ENCODE measurements at places on chromosomes 6 and 20.
A peak's percentile ranks its signal among the peaks of the same experiment; 100 is the strongest.

GRCh38 chr6:47413752-47414422 is 63.7 kb upstream of the CD2AP start:
- DNase-seq, result peak; percentile 13

DNA sequence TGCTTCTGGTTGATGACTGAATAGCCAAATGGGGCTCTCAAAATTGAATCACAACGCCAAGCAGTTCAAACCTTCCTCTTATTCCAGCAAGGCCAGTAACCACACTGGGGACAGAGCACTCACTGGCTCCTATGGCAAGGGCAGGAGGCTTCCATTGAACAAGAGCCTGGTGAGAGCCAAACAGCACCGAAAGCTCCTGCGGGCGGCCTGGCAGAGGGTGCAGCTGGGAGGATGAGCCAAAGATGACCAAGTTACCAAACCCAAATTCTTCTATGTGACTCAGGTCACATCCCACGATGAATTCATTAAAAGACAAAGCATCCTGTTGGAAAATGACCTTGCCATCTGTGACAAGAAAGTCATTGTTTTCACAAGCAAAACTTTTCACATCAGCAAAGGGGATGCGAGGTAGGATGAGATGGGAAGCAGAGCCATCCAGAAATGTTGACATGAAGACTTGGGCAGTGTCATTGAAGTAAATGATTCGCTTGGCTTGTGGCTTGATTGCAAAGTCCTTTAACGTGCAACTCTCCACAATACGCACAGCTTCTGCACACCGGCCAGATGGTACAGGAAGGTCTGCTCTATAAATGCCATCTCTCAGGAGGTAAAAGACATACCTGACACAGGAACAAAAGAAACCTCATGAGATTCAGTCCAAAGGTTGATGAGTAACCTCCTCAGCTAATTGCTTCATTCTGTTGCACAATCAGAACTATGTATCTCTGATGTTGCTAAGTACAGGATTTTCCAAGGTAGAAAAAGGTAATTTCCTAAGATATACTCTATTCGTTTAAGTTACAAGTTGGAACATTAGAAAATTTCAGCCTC is 36.3 kb downstream of the ROS1 start:
- DNase-seq, result no peak

DNA sequence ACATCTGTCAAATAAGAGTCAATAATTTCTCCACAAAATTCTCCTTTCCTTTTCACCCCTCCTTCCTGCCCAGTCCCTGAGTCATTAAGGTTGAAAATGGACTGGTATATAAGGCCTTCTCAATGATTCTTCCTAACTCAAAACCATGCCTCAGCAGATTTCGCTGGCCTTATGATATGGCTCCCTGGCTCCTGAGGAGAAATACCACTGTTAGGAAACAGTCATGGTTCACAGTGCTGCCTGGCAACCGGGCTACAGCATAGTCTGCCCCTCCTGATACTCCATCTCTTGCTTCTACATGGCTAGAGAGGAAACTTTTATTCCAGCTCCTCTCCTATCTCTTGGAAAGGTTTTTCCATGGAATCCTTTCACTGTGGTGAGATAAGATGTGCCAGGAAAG is 4.7 kb downstream of the UBE2J1 start:
- no peak for DNase-seq

- no peak for DNase-seq
Measured at GRCh38 chr6:167794161-167795157, 32.3 kb upstream of the AFDN start.

GRCh38 chr6:118306392-118307238 is 241.5 kb upstream of the PLN start:
- no peak for DNase-seq

- no peak for DNase-seq
Measured at GRCh38 chr6:69390125-69390524, 406.7 kb downstream of the LMBRD1 start.

- no peak for DNase-seq
Measured at GRCh38 chr6:100876251-100876650, 4.9 kb downstream of the ASCC3 start.

DNA sequence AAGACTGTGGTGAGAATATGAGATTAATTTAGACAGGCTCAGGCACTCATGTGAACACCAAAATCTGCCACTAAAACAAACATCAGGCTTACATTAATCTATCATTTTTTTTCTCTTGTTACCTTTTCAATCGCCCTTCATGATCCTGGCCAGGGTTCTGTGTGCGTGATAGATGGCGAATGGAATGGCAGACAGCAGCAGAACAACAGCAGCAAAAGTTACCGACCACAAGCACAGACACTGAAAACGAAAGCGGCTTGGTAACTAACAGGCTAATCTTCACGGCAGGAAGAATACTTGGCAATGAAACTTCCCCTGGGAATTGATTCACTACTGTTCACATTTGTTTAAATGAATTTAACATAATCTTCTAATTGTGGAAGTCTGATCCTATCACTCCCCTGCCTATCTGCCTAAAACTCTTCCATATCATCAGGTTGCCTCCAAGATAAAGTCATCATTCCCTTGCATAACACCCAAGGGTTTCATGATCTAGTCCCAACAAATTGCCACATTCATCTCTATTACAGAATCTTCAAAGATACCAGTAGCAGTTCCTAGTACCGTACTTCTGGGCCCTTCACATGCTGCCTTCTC is 28.7 kb downstream of the PTPRK start:
- DNase-seq, result peak; percentile 47

GRCh38 chr6:2969549-2969948 is 1.8 kb downstream of the SERPINB6 start:
- DNase-seq, result no peak

GRCh38 chr20:51082988-51083387 is 60.1 kb upstream of the KCNG1 start:
- no peak for DNase-seq

DNA sequence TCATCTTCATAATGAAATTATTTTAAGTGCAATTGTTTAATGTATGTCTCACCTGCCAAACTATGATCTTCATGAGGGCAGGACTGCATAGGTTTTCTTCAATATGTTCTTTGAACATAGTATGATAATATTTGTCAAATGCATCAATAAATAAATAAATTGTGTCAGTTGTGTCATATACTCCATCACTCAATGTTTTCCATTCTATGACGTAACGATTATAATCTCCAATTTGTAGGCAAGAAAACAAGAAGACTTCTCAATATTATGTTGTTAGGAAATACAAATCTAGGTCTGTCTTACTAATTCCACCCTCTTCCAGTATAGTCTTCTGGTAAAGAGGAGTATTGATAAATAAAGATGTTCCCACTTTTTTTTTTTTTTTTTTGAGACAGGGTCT is 858.1 kb downstream of the MAFB start:
- no peak for DNase-seq

- no peak for DNase-seq
Measured at GRCh38 chr20:4088766-4089165, 73.4 kb upstream of the RNF24 start.

- DNase-seq, result no peak
Measured at GRCh38 chr6:55568808-55569439, 10.1 kb downstream of the HMGCLL1 start.

DNA sequence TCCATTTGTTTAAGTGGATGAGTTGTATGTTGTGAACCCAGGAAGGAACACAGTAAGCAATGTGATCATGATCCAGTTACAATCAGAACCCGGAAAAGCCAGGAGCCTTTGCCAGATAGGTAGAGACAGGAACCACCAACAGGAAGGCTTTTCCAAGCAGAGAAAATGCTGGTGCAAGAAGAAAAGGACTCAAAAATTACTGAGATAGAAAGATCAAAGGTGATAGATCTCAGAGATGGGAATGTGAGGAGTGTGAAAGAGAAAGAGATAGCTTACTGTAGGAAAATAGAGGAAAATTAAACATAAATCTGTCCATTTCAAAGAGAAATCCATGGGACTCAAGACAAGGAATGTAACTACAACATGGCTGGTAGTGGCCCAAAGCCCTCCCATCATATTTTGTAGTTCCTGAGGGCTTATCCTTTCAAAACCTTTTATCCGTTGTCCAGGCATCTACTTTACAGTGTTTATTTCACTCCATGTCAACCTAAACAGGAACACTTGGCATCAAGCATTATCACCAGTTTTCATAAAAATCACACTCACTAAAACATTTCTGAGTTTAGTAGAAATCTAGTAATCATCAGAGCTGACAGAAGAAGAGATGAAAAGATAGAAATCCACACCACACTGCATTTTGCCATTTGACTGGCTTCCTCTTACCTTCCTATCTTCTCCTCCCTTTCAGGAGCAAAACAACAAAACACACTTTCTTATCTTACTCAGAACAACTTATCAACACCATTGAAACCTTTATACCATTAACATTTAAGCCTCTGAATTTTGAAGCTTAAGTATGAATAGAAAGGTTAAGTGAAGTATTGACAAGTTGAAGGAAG is 44.5 kb upstream of the STXBP5 start:
- no peak for DNase-seq

DNA sequence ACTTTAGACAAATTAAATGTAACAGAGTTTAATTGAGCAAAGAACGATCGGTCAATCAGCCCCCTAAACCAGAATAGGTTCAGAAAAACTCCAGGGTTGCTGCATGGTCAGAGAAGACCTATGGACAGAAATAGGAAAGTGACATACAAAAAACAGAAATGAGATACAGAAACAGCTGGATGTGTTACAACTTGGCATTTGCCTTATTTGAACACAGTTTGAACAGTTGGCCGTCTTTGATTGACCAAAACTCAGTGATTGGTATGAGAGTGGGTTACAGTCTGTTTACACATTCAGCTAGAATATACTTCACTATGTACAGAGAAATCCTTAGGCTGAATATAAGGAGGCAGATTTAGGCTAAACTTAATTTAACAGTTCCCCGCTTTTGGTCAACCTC is 19.9 kb downstream of the SRSF6 start:
- DNase-seq, result no peak

GRCh38 chr6:140225701-140226436 is 851.4 kb upstream of the CITED2 start:
- no peak for DNase-seq

- no peak for DNase-seq
Measured at GRCh38 chr6:124205921-124206320, 402.3 kb downstream of the NKAIN2 start.

DNA sequence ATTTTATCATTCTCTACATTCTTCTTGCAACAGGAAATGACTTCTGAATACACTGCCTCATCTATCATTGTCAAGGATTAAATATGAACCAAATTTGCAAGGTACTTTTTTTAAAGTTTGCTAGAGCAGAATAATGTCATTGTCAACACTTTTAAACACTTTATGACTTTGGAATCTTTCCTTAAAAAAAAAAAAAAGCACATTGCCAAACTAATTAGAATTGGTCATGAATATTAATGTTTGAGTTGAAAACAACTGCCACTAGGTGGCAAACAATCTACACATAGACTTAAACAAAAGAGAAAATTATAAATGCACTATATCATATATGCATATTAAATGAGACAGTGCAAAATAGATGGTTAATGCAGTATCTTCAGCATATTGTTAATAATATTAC is 32.5 kb upstream of the TMEM244 start:
- DNase-seq, result no peak

GRCh38 chr6:134517868-134518267 is 200.0 kb upstream of the SGK1 start:
- peak; percentile 42 for DNase-seq

DNA sequence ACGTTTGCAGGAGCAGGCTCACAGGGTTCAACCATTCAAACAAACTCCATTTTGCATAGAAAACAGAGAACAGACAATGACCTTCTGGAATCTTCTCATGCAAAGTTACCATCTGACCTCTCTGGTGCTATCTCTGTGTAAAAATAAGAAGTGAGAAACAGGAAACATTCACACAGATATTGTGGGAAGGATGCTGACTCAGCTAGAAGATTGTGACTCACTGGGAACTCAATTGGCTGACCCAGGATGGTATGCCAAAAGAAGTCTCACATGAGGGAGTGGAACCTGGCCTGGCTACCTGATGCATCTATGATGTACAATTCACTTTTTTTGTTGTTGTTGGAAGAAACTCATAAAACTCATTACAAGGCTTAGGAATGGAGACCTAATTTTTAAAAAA is 61.1 kb upstream of the TBX18 start:
- DNase-seq, result no peak

- no peak for DNase-seq
Measured at GRCh38 chr6:140871911-140872310, 1260.8 kb upstream of the GJE1 start.

GRCh38 chr20:58800134-58800871 is 50.4 kb downstream of the GNAS-AS1 start:
- no peak for DNase-seq

GRCh38 chr6:63058601-63059000 is 152.7 kb upstream of the FKBP1C start:
- no peak for DNase-seq

GRCh38 chr6:100296810-100297544 is 167.7 kb downstream of the SIM1 start:
- DNase-seq, result no peak

DNA sequence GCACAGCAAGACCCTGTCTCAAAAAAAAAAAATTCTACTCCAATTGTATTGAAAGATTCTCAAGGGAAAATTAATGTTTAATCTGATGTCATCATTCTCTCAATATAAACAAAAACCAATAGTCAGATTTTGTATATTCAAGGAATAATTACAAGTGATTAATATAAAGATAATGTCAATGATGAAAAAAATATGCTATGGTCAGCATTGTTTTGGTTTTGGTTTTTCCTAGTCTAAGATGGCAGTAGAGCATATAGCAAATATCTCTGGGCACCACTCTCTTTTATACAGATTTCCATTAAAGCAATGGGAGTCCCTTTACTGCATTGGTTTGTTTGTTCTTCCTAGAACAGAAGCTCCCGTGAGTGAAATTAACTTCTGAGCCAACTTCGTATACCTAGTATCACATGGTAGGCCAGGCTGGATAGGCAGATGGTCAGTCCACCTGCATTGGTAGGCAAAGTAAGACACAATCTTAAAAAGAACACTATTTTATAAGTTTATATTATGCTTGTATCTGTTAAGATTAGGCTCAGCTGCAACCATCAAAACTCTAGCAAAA is 523.8 kb upstream of the JARID2 start:
- DNase-seq, result no peak

- DNase-seq, result no peak
Measured at GRCh38 chr6:55496201-55496600, 82.8 kb downstream of the HMGCLL1 start.

- DNase-seq, result no peak
Measured at GRCh38 chr6:16670183-16670582, 91.1 kb downstream of the ATXN1 start.

- DNase-seq, result peak; percentile 40
Measured at GRCh38 chr20:48686238-48687116, 141.3 kb downstream of the PREX1 start.

DNA sequence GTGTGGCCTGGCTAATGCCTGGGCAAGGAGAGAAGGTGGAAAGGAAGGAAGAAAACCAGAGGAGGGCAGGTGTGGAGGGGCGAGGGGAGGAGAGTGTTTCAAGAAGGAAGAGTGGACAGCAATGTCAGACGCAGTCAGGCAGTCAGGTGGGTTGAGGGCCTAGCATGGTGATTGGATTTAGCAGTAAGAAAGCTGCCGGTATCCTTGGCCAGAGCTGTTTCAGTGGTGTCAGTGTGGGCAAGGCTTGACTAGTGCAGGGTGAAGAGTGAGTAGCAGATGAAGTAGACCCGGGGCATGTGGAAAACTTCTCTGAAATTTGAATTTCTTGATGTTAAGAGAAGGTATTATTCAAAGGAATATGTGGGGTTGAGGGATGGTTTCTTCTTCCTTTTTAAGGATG is 27.0 kb downstream of the SNX9 start:
- DNase-seq, result no peak

- DNase-seq, result no peak
Measured at GRCh38 chr6:147678253-147678652, 169.8 kb downstream of the SAMD5 start.

GRCh38 chr6:19902201-19902600 is 65.0 kb downstream of the ID4 start:
- DNase-seq, result no peak

GRCh38 chr6:84775751-84776150 is 11.4 kb upstream of the TBX18 start:
- no peak for DNase-seq

All from BE2C (cell line).